ENCODE measurements at places on chromosomes 11 and 22. TPM values are rescaled to one million over a fixed set of nuclear protein-coding genes. Genes with fewer than 3 reads are reported as not detected.

DNA sequence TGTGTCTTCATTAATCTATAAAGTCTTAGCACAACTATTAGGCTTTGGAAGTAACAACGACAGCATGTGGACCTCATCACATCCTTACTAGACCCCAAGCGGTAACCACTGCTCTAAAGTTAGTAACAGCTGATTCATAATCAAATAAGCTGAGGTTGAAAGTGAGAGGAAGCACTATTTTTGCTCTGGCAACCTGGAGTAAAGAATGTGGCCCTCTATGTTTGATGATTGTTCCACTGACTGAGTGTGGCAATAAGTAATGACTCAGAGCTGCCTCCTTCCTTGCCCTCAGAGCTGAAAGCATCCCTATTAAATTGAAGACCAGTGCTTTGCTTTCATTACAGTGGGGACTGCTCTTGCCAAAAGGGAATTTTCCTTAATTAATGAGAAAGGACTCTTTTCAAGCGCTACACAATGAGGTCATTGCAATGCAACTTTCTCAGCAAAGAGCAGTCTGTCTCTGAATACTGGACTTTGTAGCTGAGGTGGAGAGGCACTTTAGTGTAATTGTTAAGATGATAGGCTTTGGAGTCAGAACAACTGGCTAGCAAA, 906.1 kb upstream of the RAG2 start:
- DNase-seq, result no peak

DNA sequence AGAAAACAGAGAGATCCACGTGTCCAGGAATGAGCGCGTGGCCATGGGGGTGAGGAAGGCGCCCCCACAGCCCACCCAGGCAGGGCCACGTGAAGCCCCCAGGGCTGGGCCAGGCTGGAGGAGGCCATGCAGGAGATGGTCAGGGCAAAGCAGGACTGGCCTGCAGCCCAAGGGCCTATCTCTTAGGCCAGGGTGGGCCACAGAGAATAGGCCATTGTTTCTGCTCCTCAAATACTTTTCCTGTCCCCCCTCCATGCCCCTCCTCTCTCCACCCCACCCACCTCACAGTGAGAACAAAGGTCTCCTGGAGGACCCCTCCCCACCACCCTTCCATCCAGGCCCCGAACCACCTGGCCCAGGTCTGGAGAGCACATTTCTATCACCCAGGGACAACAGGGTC, 8.3 kb upstream of the CDC42EP1 start:
- DNase-seq, result no peak

DNA sequence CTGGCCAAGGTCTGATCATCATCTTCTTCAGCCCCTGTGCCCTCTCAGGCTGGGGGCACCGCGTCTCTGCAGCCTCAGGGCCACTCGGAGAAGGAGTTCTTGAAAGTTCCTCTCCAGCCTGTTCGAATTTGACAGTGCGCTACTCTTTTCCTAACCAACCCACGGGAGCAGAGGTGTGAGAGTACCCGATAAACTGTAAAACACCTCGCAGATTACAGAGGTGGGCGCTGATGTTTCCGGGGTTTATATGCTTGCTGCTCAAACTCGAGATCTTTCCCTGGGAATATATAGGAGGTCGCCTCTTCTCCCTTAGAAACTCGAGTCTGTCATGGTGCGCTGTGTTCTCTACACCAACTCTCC, 515 bp downstream of the CTR9 start:
- DNase-seq, result no peak

KRTAP5-11 gene
- polyA plus RNA-seq, result 0.76 TPM

GRCh38 chr11:59191890-59192289, 20.0 kb downstream of the DTX4 start:
- no peak for DNase-seq

PHOX2A gene
- polyA plus RNA-seq, result not detected

CRACR2B gene
- polyA plus RNA-seq, result 9.9 TPM

DNA sequence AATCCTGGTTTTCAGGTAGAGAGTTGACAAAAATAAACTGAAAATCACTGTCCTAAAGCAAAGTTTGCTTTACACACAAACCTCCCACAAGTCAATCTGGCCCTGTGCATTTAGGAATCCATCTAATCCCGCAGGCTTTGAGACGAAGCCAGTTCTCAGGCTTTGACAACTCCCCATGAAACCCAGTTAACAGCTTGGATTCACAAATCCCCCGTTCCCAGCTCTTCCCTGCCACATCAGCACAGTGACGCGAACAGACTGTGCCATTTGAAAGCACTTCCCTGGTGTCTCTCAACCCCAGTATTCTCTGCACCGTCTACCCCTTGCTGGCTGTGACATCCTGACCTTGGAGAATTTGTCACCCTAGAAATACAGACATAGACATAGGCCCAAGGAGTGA, 117.8 kb downstream of the OPCML start:
- DNase-seq, result no peak

- DNase-seq, result no peak
Measured at GRCh38 chr11:103170865-103171264, 61.6 kb downstream of the DYNC2H1 start.

GRCh38 chr11:7077101-7077500, 11.7 kb upstream of the RBMXL2 start:
- peak; percentile 4 for DNase-seq

DNA sequence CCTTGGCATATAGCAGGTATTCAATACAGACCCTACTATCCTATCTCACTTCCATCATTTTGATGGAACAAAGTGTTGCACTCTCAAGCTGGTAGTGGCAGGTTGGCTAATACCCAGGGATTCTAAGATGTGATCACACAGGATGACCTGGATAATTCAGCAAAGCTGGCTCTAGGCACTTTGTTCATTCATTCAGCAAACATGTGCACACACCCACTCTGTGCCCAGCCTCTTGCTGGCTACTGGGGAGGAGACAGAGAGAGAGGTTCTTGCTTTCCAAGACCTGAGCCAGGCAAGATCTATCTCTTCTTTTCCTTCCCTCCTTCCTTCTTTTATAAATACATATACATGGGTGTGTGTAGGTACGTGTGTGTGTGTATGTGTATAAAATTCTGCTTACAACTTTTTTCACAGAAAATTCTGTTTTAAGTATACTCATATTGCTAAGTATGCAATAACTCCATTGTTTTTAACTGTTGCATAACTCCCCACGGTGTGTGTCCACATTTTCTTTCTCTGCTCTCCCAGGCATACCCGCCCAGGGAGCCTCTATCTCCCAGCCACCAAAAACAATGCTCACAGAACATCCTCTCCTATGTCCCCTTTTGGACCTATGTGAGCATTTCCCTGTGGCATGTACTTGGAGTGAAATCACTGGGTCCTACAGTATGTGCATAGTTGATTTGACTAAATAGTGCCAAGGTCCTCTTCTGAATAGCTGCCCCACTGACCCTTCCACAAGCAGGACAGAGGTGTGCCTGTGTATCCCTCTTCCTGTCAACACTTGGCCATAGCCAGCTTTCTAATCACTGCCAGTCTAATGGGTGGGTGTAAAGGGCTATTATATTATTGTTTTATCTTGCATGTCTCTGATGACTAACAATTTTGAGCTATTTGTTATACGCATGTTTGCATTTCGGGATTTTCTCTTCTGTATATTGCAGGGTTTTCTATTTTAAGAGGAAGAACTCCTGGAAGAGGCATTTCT, 27.5 kb downstream of the CLPB start:
- DNase-seq, result no peak
